ENCODE measurements at places on chromosomes 1 and 21. TPM values are rescaled to one million over a fixed set of nuclear protein-coding genes. Genes with fewer than 3 reads are reported as not detected.

The NTMT2 gene
- not detected for total RNA-seq

- no peak overlapping the region for H3K4me3 ChIP-seq
- no peak for DNase-seq
- H3K4me1 ChIP-seq: peaks cover 28% of the 10 kb centered on the region
- no peak overlapping the region for H3K27ac ChIP-seq
- no peaks in the 10 kb centered on the region for H3K36me3 ChIP-seq
These were observed 2.4 kb downstream of the AUNIP start for GRCh38 chr1:25856856-25857255.

The FOXO6 gene
- 0.51 TPM for total RNA-seq

GRCh38 chr1:110606657-110607535 lies 738 bp upstream of the KCNA2 start:
- no peak overlapping the region for H3K4me3 ChIP-seq
- no peak overlapping the region for H3K27ac ChIP-seq
- peaks cover 5% of the 10 kb centered on the region for H3K4me1 ChIP-seq
- DNase-seq: no peak
- H3K27me3 ChIP-seq: no peaks in the 10 kb centered on the region

The UAP1 gene
- 58.9 TPM for total RNA-seq

DNA sequence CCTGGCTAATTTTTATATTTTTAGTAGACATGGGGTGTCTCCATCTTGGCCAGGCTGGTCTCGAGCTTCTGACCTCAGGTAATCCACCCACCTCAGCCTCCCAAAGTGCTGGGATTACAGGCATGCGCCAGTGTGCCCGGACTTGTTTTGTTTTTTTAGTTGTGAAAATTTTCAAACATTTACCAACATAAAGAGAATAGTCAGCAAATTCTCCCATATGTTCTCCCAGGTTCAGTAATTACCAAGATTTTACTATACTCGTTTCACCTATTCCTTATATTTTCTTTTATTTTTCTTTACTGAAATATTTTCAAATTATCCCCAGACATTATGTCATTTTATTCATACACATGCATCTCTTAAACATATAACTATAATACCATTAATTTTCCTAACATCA lies 218.1 kb upstream of the L1TD1 start:
- no peak overlapping the region for H3K4me3 ChIP-seq
- H3K36me3 ChIP-seq: no peaks in the 10 kb centered on the region
- H3K4me1 ChIP-seq: no peaks in the 10 kb centered on the region
- H3K27me3 ChIP-seq: no peaks in the 10 kb centered on the region
- DNase-seq: no peak

- no peaks in the 10 kb centered on the region for H3K36me3 ChIP-seq
- no peak overlapping the region for H3K4me3 ChIP-seq
- H3K27me3 ChIP-seq: no peaks in the 10 kb centered on the region
- no peak overlapping the region for H3K27ac ChIP-seq
These were observed 110.9 kb upstream of the CYYR1 start for GRCh38 chr21:26683996-26684395.

GRCh38 chr21:34186109-34186719 lies 112.8 kb downstream of the MRPS6 start:
- H3K36me3 ChIP-seq: no peaks in the 10 kb centered on the region
- peaks cover 9% of the 10 kb centered on the region for H3K4me1 ChIP-seq
- no peak overlapping the region for H3K27ac ChIP-seq
- no peaks in the 10 kb centered on the region for H3K27me3 ChIP-seq

- no peaks in the 10 kb centered on the region for H3K27me3 ChIP-seq
- H3K36me3 ChIP-seq: no peaks in the 10 kb centered on the region
- no peak overlapping the region for H3K27ac ChIP-seq
- no peaks in the 10 kb centered on the region for H3K4me1 ChIP-seq
- DNase-seq: peak; percentile 78
These were observed 109.8 kb downstream of the PATJ start for GRCh38 chr1:61851849-61852669.

GRCh38 chr1:197778366-197778945 lies 3.2 kb upstream of the DENND1B start:
- H3K4me3 ChIP-seq: 0 out of 2 replicates have a peak overlapping the region, but pooled peaks have one; percentile 5
- no peak overlapping the region for H3K27ac ChIP-seq
- peaks cover 44% of the 10 kb centered on the region for H3K4me1 ChIP-seq
- no peaks in the 10 kb centered on the region for H3K36me3 ChIP-seq

GRCh38 chr21:35197992-35198431 lies 148.9 kb upstream of the RUNX1 start:
- no peak overlapping the region for H3K4me3 ChIP-seq
- H3K4me1 ChIP-seq: peaks cover 8% of the 10 kb centered on the region
- H3K27me3 ChIP-seq: no peaks in the 10 kb centered on the region
- H3K27ac ChIP-seq: no peak overlapping the region
- H3K36me3 ChIP-seq: no peaks in the 10 kb centered on the region

The ZNF678 gene
- total RNA-seq: 19.6 TPM

- no peak overlapping the region for H3K27ac ChIP-seq
- H3K27me3 ChIP-seq: 0 out of 2 replicates have a peak, but pooled peaks cover 3% of the 10 kb centered on the region
- no peak for DNase-seq
- no peaks in the 10 kb centered on the region for H3K4me1 ChIP-seq
These were observed 212.8 kb upstream of the RAB4A start for GRCh38 chr1:229058111-229058561.

- H3K27ac ChIP-seq: no peak overlapping the region
- no peak overlapping the region for H3K4me3 ChIP-seq
- H3K27me3 ChIP-seq: no peaks in the 10 kb centered on the region
- H3K4me1 ChIP-seq: no peaks in the 10 kb centered on the region
- DNase-seq: no peak
- H3K36me3 ChIP-seq: no peaks in the 10 kb centered on the region
These were observed 106.4 kb downstream of the RHOU start for GRCh38 chr1:228841632-228842031.

GRCh38 chr1:207922554-207922953 lies 11.6 kb upstream of the CD34 start:
- DNase-seq: no peak
- H3K27me3 ChIP-seq: no peaks in the 10 kb centered on the region
- no peak overlapping the region for H3K4me3 ChIP-seq
- no peak overlapping the region for H3K27ac ChIP-seq

The SLAMF7 gene
- 0.76 TPM for total RNA-seq

GRCh38 chr1:2856066-2856390 lies 54.5 kb upstream of the TTC34 start:
- no peak overlapping the region for H3K27ac ChIP-seq
- no peaks in the 10 kb centered on the region for H3K27me3 ChIP-seq
- no peaks in the 10 kb centered on the region for H3K36me3 ChIP-seq
- DNase-seq: no peak

DNA sequence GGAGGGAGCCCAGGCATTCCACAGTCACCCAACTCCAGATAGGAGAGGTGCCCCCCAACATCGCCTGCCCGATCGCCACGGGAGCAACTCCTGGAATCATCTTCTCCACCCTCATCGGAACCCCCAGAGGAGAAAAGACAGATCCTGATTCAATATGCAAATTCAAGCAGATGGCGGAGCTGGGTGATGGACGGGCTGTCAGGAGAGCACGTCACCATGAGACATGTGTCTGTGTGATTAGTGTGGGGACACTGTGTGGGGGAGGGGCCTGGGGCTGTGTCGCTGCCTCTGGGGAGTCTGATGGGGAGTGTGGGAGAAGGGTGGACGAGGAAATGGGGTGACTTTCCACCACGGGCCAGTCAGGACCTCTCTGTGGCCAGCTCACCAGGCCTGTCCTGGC lies 90.2 kb upstream of the CSF3R start:
- peaks cover 35% of the 10 kb centered on the region for H3K4me1 ChIP-seq
- H3K36me3 ChIP-seq: no peaks in the 10 kb centered on the region
- no peak overlapping the region for H3K27ac ChIP-seq

The ANGPTL1 gene
- total RNA-seq: not detected

GRCh38 chr1:7424352-7424890 lies 346.7 kb upstream of the VAMP3 start:
- no peak overlapping the region for H3K4me3 ChIP-seq
- no peaks in the 10 kb centered on the region for H3K27me3 ChIP-seq
- H3K36me3 ChIP-seq: no peaks in the 10 kb centered on the region
- no peak overlapping the region for H3K27ac ChIP-seq
- no peak for DNase-seq

The KCNA3 gene
- not detected for total RNA-seq

GRCh38 chr1:112840631-112841624 lies 115.1 kb downstream of the SLC16A1 start:
- H3K36me3 ChIP-seq: no peaks in the 10 kb centered on the region
- H3K4me3 ChIP-seq: no peak overlapping the region
- no peaks in the 10 kb centered on the region for H3K4me1 ChIP-seq
- H3K27me3 ChIP-seq: no peaks in the 10 kb centered on the region

The PROK1 gene
- not detected for total RNA-seq

The NFIA gene
- 15.8 TPM for total RNA-seq

The ZNF683 gene
- not detected for total RNA-seq

DNA sequence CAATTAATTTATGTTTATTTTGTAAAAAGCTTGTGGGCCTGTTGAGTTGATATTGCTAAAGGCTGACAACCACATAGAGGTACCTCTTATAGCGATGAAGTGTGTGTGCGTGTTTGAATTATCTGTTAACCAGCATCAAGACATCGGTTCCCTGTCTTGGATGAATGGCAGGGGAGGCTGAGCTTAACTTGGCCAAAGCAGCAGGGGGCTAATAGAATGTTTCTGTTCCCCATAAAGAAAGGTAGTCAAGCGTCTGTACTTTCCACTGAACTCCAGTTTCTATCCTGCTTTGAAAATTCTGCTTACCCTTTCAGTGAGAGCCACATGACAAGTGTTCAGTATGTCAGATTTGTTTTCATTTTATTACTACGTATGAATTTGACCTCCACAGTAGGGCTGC lies 63.0 kb downstream of the ROR1 start:
- no peak overlapping the region for H3K4me3 ChIP-seq
- no peaks in the 10 kb centered on the region for H3K36me3 ChIP-seq
- DNase-seq: no peak
- no peaks in the 10 kb centered on the region for H3K27me3 ChIP-seq
- no peak overlapping the region for H3K27ac ChIP-seq
- no peaks in the 10 kb centered on the region for H3K4me1 ChIP-seq

The RRAGC gene
- total RNA-seq: 11.3 TPM

The OR10J1 gene
- 0.11 TPM for total RNA-seq

DNA sequence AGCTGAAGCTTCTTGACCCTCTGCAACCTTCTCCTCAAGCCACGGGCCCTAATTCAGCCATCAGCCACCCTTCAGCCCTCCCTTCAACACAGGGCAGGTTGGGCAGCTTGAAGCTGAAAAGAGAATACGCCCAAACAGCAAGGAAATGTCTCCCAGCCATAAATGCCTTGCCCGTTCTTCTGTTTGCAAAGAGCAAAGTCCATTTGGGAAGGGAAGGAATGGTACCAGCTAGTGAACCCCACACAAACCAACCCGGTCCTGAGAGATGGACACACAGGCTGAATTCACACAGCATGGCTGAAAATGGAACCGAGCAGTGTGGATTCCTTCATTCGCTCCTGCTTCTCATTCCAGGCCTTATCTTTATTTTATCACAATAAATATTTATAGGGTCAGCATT lies 11.5 kb downstream of the PLEKHA6 start:
- DNase-seq: no peak
- H3K27me3 ChIP-seq: no peaks in the 10 kb centered on the region
- H3K4me1 ChIP-seq: no peaks in the 10 kb centered on the region
- H3K4me3 ChIP-seq: no peak overlapping the region
- no peak overlapping the region for H3K27ac ChIP-seq

Data from Karpas-422 (cell line).